ENCODE measurements at places on chromosomes 2 and 18.

DNA sequence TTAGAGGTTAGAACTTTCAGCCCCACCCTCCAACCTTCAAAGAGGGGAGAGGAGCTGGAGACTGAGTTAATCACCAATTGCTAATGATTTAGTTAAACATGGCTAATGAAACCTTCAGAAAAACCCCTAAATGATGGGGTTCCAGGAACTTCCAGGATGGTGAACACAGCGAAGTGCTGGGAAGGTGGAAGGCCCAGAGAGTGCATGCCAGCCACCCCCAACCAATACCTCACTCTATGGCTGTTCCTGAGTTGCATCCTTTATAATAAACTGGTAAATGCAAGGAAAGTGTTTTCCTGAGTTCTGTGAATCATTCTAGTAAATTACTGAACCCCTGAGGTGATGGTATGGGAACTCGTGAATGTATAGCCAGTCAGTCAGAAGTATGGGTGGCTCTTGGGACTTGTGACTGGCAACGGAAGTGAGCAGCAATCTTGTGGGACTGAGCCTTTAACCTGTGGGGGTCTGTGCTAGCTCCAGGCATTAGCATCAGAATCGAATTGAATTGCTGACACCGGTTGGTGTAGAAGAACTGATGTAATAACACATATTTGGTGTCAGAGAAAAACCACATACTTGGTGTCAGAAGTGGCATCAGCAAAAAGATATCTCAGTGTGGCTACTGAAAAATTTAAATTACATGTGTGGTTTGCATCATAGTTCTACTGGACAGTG, 37.4 kb downstream of the NPHP1 start:
- DNase-seq: no peak

GRCh38 chr2:105134081-105134480, 96.2 kb downstream of the MRPS9 start:
- DNase-seq: no peak

GRCh38 chr2:20549691-20550348, 101.1 kb downstream of the HS1BP3 start:
- DNase-seq: no peak

GRCh38 chr2:68157002-68157401, 686 bp upstream of the PNO1 start:
- no peak for DNase-seq

DNA sequence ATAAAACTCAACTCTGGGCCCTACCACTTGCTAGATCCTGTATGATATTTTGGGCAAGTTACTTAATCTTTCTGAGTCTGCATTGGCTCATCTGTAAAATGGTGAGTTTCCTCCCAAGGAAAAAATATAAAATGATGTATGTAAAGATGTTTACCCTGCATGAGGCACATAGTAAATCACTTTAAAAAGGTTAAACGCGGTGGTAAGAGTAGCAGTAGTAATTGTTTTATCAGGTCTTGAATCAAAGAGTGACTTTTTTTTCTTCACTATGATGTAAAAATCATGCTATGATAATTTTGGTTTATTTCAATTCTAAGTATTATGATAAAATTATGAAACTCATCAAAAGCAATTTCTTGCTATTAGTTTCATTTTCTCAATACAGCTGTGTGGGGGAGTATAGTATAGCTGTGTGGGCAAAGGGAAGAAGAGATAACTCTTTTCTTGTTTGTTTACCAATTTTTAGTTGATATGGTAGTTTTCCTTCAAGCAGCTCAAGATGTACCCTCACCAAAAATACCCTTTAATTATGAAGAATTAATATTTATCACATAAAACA, 10.7 kb downstream of the ARHGAP15 start:
- no peak for DNase-seq

- DNase-seq: no peak
Measured at GRCh38 chr18:49591271-49591670, 29.4 kb downstream of the LIPG start.

DNA sequence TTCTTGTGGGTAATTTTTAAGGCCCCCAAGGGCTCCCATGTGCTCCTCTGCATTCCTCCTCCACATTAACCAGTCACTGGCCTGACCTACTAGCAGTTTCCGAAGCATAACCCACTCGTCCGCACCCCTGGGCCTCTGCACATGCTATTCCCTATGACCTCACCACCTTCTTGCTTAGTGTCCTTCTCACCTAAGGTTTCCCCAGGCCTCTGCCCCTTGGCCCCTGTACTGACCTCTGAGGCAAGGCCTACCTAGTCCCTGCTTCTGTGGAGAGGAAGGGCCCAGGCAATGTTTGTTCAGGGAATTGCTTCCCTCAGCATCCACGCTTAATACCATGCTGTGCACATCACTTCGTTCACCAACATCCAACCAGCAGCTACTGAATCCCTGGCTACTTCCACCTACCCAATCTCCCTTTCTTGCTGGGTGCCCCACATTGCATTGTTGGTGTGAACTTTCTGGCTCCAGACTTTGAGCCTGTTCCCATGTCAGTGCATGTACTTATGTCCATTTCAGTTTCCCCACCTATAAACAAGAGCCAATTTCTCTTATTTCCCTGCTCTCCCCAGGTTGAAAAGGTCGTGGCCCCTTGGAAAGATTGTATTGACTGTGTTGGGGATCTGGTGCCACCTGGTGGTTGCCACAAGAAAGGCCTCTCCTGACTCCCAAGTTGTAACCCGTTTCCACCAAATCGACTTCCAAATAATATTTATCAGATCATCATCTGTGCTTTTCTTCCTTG, 19.2 kb upstream of the TMEM177 start:
- DNase-seq: no peak

GRCh38 chr2:112644933-112645309, 818 bp upstream of the SLC20A1 start:
- no peak for DNase-seq

DNA sequence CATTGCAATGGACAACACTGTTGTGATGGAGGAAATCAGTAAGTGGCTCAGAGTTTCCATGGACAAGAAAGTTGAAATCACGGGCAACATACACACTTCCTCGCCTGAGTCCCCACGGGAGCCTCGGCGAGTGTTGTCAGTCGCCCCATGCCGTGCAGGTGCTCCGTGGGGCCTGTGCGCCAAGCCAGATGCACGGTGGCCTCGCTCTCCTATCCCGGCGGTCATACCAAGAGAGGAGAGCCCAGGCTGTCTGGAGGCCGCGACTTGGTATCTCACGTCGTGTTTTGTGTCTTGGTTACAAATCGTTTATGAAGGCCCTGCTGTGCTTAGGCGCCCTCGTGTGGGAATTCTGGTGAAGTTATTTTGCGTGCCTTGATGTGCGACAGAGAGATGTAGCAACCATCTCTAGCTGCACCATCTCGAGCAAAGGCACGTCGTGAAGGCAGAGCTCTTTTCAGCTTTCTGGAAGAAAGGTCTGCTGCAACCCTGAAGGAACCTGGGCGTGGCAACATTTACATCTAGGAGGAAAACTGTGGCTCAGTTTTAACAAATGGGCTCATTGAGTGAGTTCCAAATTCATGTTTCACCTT, 21.8 kb downstream of the ATG4B start:
- peak; percentile 73 for DNase-seq

GRCh38 chr2:84878896-84879583, 1.8 kb downstream of the TRABD2A start:
- DNase-seq: no peak

- no peak for DNase-seq
Measured at GRCh38 chr2:25619185-25619584, 54.2 kb downstream of the DTNB start.

- no peak for DNase-seq
Measured at GRCh38 chr2:196966061-196966460, 39.6 kb upstream of the PGAP1 start.
